ENCODE measurements at places on chromosomes 7 and 10.

DNA sequence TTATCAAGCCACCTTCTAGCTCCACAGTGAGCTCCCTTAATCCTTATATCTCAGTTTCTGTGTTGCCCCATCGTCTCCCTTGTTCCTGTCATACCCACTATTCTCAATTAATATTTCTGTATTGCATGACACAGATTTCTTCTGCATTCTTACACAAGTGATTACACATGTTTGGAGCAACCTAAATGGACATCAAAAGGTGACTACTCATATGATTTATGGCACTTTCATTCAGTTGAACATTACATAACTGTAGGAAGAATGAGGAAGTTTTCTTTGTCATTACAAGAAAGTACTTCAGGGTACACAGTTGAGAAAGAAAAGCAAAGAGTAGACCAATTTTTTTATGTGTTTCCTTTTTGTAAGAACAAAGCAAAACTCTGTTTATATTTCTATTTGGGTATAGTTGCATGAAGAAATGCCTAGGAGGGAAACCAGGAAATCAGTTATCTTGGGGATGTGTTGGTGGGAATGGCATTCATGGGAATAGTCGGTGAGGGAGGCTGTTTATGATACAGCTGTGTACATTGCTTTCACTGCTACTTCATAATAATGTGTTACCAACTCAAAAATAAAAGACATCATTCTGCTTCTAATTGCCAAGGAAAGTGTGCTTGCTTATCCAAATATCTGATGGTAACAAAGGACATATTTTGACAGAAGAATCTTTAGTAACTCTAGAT, 23.6 kb upstream of the PRSS37 start:
- DNase-seq = no peak

- DNase-seq = peak; percentile 79
Measured at GRCh38 chr7:75054744-75055143, 18.9 kb downstream of the RCC1L start.

DNA sequence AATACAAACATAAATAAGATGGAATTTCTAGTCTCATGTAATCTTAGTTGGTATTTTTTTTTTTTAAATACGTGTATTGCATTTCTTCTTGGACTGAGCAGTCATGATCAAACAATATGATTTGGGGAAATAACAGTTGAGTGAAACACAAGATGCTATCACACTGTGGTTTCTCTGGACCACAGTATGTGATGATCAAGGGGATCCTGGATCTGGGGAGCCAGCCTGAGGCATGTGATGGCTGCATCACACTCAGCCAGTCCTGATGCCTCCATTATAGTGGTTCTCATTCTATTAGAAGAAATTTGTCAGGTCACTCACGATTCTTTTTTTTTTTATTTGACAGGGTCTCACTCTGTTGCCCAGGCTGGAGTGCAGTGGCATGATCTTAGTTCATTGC, 495.9 kb upstream of the POT1 start:
- no peak for DNase-seq

DNA sequence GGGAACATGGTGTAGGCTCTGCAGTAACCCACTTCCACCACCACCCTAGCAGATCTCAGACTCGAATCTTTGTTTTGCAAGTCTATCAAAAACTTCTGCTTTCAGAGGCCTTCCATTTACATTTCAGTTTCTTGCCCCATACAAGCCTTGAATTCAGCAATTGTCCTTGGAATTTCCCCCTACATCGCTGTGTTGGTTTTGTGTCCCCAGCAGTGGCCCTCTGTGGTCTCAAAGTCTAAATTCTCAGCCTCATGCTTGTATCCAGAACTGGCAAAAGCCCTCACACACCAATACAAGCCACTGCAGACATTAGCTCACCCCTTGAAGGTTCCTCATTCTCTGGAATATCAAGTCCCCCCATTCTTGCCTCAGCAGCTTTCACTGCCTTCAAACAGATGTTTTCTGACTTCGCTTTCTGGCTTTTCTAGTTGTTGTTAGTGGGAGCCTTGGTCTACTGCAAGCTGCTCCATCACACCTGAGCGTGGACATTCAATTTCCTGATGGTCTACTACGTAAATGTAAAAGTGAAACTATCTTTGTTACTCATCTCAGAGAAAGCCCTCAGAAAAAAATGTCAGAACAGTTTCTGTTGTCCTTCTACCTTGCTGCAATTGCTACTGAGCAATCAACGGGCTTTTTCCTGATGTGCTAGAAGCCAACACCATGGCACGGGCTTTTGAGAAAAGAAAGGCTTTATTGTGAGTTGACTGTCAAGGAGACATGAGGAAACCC, 1.8 kb upstream of the NUB1 start:
- DNase-seq = no peak

DNA sequence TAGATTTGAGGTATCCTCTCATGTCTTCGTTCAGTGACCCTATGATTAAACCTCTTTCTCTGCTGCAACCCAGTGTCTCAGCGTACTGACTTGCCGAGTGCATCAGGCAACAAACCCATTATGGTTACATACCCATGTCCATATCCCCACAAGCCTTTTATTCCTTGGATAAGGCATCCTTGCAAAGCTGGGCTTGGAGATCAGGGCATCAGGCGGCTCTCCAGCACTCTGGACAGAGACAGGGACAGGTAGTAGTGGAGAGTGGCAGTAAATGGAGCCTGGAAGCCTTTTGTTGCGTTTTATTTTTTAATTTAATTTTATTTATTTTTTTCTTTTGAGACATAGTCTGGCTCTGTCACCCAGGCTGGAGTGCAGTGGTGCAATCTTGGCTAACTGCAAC, 32.0 kb upstream of the NPFFR1 start:
- no peak for DNase-seq

GRCh38 chr10:58565271-58565670, 52.6 kb downstream of the BICC1 start:
- no peak for DNase-seq

DNA sequence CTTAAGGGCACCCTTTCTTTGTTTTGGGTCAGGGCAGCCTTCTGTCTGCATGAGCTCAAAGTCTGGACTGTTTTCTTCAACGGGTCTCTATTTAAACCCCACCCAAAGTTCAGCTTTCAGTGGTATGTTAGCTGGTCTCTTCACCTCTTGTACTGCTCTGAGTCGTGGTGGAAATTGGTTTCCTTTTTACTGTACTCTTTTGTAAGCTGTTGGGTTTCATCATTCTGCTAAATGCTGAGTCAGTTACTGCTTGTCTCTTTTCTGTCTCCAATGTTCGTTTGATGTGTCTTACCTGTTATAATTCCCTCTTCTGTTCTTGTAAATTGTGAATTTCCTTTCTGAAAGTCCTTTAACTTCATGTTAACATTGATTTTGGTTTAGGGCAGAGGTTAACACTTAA, 64.1 kb upstream of the MALRD1 start:
- no peak for DNase-seq

Measured in fibroblast of skin of back (primary cell).